T-helper 17 cell (primary cell): ENCODE measurements at places on chromosomes 13 and 19. TPM values are rescaled to one million over a fixed set of nuclear protein-coding genes. Genes with fewer than 3 reads are reported as not detected.

GRCh38 chr13:40328091-40328490 is 338.4 kb downstream of the FOXO1 start:
- no peak overlapping the region for H3K27ac ChIP-seq
- DNase-seq, result no peak
- H3K4me3 ChIP-seq, result no peak overlapping the region
- peaks cover 3% of the 10 kb centered on the region for H3K36me3 ChIP-seq
- H3K27me3 ChIP-seq, result no peaks in the 10 kb centered on the region

GRCh38 chr13:24299488-24300114 is 9.8 kb upstream of the C1QTNF9 start:
- H3K27ac ChIP-seq, result peak overlapping the region; percentile 57
- DNase-seq, result no peak
- H3K4me1 ChIP-seq, result peaks cover 4% of the 10 kb centered on the region

DNA sequence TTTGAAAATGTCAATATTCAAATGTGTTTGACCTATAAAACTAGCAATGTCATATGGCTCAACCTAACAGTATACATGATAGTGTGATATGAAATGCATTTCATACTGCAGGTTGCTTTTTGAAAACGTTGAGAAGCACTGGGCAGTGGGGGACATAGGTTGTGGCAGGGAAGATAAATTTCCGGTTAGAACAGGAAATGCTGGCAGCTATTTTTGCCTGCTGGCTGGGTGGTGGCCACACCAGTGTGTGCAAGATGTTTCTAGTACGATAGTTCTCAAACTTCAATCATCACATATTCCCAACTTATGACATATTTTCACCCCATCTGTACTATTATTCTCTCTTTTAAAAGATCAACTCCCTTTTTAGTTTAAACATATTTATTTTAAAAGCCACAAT is 17.2 kb downstream of the FXYD5 start:
- no peak for DNase-seq
- H3K27ac ChIP-seq, result peak overlapping the region; percentile 82
- no peaks in the 10 kb centered on the region for H3K27me3 ChIP-seq

DNA sequence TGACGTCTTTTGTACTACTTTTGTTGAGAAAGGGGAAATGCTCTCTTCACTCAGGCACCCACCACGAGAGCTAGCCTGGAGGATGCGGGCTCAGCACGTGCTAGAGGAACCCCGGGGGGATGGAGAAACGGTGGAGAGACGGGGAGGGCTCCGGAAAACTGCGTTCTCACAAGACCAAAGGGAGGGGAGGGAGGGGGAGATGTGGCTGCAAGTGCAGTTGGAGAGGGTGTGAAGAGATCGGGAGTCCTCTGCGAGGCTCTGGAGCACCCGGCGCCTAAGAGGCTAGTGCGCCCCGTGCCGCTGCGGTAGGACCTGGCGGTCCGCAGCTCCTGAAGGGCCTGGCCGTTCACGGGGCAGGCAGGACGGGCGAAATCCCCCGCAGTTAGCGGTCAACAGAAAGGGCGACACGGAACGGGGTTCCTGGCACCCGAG is 43.4 kb upstream of the XPO4 start:
- H3K4me1 ChIP-seq, result peaks cover 5% of the 10 kb centered on the region
- peak overlapping the region; percentile 36 for H3K4me3 ChIP-seq
- no peak overlapping the region for H3K27ac ChIP-seq
- no peak for DNase-seq
- peaks cover 2% of the 10 kb centered on the region for H3K36me3 ChIP-seq

GRCh38 chr13:41701676-41702075 is 244.3 kb downstream of the RGCC start:
- no peaks in the 10 kb centered on the region for H3K27me3 ChIP-seq
- H3K4me1 ChIP-seq, result peaks cover 2% of the 10 kb centered on the region
- H3K36me3 ChIP-seq, result peaks cover 17% of the 10 kb centered on the region
- no peak overlapping the region for H3K4me3 ChIP-seq
- H3K27ac ChIP-seq, result no peak overlapping the region
- no peak for DNase-seq

Gene UCHL3
- 18.2 TPM for total RNA-seq
